ENCODE measurements at places on chromosomes 1 and 21. TPM values are rescaled to one million over a fixed set of nuclear protein-coding genes. Genes with fewer than 3 reads are reported as not detected.

- no peaks in the 10 kb centered on the region for H3K27me3 ChIP-seq
- no peak overlapping the region for H3K27ac ChIP-seq
- H3K36me3 ChIP-seq = no peaks in the 10 kb centered on the region
- no peaks in the 10 kb centered on the region for H3K4me1 ChIP-seq
- DNase-seq = no peak
Measured at GRCh38 chr1:69109277-69109676, 458.4 kb upstream of the LRRC7 start.

The PCP4 gene
- total RNA-seq = not detected

- no peak for DNase-seq
- H3K4me1 ChIP-seq = no peaks in the 10 kb centered on the region
- H3K36me3 ChIP-seq = no peaks in the 10 kb centered on the region
- H3K27me3 ChIP-seq = no peaks in the 10 kb centered on the region
Measured at GRCh38 chr1:62333441-62333840, 14.2 kb upstream of the KANK4 start.

DNA sequence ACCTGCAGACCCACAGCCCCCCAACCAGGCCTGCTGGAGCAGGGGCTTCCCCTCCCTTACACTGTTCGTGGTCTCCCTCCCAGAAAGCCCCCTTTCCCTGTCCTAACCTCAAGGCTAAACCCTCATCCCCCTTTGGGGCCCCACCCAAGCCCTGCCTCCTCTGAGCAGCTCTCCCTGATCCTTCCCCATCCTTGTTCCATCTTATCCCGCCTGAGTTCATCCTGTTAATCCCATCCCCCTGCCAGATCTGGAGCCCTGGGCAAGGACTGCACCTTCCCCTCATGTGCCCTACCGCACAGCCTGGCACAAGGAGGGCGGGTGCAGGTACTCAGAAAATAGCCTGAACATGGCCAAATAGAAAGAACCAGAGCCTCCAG lies 6.9 kb upstream of the TNNT2 start:
- no peak overlapping the region for H3K27ac ChIP-seq
- H3K27me3 ChIP-seq = no peaks in the 10 kb centered on the region
- DNase-seq = no peak
- H3K4me3 ChIP-seq = no peak overlapping the region

The AHCYL1 gene
- total RNA-seq = 75.3 TPM

DNA sequence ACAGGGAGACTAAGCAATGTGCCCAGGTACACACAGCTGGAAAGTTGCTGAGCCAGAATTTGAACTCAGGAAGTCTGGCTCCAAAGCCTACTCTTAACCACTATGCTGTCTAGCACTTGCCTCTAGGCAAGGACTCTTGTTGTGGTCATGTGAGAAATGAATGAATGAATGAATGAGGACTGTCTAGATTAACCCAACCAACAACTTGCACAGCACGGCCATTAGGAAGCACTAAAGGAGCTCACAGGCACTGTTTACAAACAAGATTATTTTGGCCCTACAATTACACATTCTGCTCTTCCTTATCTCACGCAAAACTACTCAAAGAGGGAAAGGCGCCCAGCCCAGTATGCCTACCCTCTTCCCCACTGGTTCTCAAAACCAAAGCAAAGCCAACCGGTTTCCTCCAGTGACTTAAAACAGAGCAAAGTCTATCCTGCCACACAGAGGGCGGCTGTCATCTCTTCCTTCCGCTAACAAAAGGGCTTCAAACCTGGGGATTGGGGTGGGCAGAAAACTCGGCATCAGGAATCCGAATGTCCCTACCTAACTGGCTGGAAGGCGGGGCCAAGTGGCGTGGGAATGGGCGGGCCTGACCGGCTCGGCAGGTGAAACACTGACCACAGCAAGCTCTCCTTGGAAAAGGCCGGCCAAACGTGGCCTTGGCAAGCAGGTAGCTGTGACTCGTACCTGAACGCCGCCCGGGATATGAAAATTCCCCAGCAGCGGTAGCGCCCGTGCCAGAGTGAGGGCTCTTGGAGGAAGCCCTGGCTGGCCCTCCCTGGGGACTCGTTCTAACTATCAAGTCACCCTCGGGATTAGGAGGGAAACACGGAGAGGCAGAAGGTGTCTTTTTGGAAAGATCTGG lies 948 bp downstream of the STK40 start:
- DNase-seq = peak; percentile 85
- peaks cover 23% of the 10 kb centered on the region for H3K36me3 ChIP-seq
- H3K4me3 ChIP-seq = peak overlapping the region; percentile 92
- peak overlapping the region; percentile 91 for H3K27ac ChIP-seq
- H3K4me1 ChIP-seq = peaks cover 66% of the 10 kb centered on the region

- no peak for DNase-seq
- H3K4me3 ChIP-seq = peak overlapping the region; percentile 32
- H3K27me3 ChIP-seq = no peaks in the 10 kb centered on the region
- H3K4me1 ChIP-seq = peaks cover 75% of the 10 kb centered on the region
- peak overlapping the region; percentile 80 for H3K27ac ChIP-seq
Measured at GRCh38 chr1:234956821-234957329, 171.8 kb downstream of the TOMM20 start.

- H3K36me3 ChIP-seq = peaks cover 13% of the 10 kb centered on the region
- peaks cover 15% of the 10 kb centered on the region for H3K4me1 ChIP-seq
- H3K27ac ChIP-seq = no peak overlapping the region
- no peak for DNase-seq
- no peaks in the 10 kb centered on the region for H3K27me3 ChIP-seq
- H3K4me3 ChIP-seq = no peak overlapping the region
Measured at GRCh38 chr1:109995536-109995935, 11.0 kb downstream of the AHCYL1 start.

DNA sequence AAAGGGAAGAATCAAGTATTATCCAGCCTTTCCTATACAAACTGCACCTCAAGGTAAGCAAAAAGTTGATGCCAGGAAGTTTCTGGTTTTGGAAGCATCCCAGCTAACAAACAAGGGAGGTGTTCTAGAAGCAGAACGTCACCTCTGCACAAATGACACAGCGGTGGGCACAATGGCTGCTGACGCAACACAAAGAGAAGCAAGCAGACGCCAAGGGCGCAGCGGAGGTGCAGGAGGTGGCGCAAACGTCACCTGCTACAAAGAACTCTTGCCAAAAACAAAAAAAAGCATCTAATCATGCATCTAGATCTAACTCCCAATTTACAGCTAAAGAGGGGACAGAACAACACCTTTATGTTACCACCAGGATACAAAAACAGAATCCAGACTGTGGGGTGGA lies 88.5 kb downstream of the NPHP4 start:
- H3K4me1 ChIP-seq = peaks cover 6% of the 10 kb centered on the region
- peaks cover 6% of the 10 kb centered on the region for H3K36me3 ChIP-seq
- H3K27ac ChIP-seq = no peak overlapping the region
- no peaks in the 10 kb centered on the region for H3K27me3 ChIP-seq
- no peak overlapping the region for H3K4me3 ChIP-seq

The CNR2 gene
- 0.02 TPM for total RNA-seq

The RSPO1 gene
- not detected for total RNA-seq
